ENCODE measurements at places on chromosomes 1 and 21.

GRCh38 chr1:113141650-113142473, 68.9 kb downstream of the LRIG2 start:
- DNase-seq = no peak

DNA sequence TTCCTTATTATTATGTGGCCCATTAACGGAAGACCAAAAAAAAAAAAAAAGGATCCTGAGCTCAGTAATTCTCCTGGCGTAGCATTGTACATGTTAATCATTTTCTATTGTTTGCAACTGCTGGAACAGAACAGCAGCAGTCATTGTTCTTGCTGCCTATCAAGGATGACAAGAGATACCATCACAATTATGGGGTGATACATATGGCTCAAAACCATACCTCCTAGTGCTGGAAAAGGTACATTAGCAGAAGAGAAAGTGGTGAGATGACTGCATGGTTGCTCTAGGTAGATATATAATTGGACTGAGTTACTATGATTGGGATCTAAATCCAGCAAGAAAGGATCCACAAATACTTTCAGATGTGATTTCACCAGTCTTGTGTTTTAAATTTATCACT, 13.3 kb upstream of the TLR5 start:
- no peak for DNase-seq

DNA sequence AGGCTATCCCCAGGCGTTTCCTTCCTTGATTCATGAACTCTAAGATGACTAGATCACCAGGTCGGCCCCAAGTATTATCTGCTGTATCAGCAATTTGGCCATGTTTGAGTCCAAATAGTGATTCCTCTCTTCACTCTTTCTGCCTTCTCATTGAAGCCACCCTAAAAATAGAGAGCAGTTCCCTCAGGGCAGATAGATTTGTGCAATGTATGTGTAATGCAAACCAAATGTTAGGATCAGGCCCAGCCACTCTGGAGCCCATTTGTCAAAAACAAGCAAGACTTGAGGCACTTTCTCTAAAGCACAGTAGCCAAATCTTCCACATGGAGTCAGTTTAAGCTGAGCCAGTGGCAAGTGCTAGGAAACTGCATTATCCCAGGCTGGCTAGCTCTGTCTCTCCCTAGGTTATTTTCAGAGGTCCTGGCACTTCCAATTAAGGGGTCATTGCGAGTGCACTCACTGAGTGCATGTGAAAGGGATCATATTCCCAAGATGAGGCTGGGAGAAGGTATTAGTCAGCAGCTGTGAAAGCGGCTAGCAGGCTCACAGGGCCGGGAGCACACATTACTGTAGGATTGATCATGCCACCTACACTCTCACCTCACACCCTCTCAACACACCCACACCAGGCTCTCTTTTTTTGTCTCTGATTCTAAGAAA, 97.9 kb upstream of the RAB3GAP2 start:
- DNase-seq = no peak

- DNase-seq = no peak
Measured at GRCh38 chr1:199020904-199021303, 382.1 kb downstream of the PTPRC start.

GRCh38 chr1:33366762-33367484, 46.0 kb upstream of the A3GALT2 start:
- no peak for DNase-seq

- DNase-seq = no peak
Measured at GRCh38 chr21:39650306-39650705, 37.6 kb downstream of the B3GALT5 start.

DNA sequence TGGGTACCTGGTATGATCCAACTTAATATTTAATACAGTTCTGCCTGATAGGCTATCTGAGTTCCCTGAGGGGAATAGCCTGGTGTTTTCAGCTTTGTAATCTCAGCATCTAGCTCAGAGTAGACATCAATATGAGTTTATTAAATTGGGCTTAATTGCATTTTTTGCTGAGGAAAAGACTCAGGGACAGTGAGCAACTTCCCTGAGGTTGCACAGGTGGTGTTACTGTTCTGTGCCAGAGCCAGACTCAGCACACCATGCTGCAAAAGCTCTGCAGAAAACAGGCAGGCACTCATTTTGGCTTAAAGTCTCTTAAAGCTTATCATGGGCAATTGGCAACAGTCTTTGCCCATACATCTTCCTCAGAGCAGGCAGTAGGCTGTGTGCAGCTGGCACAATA, 90.5 kb upstream of the JUN start:
- DNase-seq = no peak

DNA sequence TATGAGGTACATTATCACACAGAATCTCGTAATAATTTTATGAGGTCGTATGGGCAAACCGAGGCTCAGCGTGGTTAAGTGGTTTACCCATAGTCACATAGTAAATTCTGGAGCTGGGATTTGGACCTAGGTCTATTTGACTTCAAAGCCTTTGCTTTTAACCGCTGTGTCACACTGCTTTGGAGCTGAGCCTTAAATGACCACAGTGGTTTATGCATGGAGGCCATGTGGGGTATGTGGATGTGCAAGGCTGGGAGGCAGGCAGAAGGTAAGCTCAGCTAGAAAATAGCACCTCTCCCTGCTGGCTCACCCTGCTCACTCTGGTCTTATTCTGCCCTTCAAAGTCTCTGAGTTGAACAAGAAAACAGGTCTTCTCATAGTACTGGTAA, 269.5 kb downstream of the TRABD2B start:
- no peak for DNase-seq

- peak; percentile 82 for DNase-seq
Measured at GRCh38 chr1:206935491-206936067, 10.7 kb downstream of the PIGR start.

- DNase-seq = no peak
Measured at GRCh38 chr1:84693785-84694184, 3.5 kb upstream of the SSX2IP start.

DNA sequence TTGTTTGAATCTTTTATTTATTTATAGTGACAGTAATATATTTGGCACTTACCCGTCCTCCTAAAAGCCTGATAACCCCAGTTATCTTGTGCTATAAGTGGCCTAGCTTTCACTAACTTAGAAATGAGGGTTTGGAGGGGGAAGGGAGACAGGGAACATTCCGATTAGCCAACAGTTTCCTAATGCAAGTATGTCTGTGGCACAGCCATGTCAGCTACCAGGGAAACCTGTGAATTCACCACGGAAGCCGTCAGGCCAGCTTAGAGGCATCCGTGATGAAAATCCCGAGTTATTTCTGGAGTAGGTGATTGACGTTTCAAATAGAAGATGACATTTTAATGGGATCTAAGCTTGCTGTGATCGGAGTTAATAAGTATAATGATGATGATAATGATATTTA, 39.4 kb upstream of the BCL10 start:
- no peak for DNase-seq

DNA sequence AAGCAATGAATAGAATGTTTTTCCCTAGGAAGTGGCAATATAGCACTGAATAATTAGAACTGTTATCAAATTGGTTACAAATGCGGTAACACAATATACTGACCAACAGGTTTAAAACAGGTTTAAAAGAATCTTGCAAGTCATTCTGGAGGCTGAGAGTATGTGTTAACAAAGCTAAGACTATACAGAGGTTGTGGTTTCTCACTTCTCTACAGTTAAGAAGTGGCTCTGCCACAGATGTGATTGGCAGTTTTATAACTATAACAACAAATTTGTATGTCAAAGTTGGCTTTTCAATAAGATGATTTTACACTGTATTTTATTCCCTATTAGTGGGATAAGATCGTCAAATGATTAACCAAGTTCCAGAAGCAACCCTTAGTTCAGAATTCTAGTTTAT, 7.1 kb downstream of the ANGEL2 start:
- DNase-seq = no peak

- no peak for DNase-seq
Measured at GRCh38 chr1:199041173-199041914, 402.5 kb downstream of the PTPRC start.

GRCh38 chr1:3018576-3018975, 2.7 kb upstream of the ACTRT2 start:
- no peak for DNase-seq

DNA sequence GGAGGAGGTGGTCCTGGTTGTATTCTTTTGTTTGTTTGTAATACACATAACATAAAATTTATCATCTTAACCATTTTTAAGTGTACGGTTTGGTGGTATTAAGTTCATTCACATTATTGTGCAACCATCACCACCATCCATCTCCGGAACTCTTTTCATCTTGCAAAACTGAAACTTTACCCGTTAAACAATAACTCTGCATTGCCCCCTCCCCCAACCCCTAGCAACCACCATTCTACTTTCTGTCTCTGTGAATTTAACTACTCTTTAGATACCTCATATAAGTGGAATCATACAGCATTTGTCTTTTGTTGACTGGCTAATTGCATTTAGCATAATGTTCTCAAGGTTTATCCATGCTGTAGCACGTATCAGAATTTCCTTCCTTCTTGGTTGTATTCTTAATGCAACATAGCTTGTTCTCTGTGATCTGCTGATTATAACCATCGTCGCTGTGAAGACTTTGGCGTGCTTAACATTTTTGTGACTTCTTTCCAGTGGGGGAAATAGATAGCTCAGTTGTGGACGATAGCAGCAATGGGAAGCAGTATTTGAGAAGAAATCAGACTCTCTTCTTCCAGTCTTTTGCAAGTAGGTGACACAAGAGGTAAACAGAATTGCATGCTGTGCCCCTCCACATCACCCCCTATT, 117.5 kb upstream of the HOOK1 start:
- DNase-seq = no peak

DNA sequence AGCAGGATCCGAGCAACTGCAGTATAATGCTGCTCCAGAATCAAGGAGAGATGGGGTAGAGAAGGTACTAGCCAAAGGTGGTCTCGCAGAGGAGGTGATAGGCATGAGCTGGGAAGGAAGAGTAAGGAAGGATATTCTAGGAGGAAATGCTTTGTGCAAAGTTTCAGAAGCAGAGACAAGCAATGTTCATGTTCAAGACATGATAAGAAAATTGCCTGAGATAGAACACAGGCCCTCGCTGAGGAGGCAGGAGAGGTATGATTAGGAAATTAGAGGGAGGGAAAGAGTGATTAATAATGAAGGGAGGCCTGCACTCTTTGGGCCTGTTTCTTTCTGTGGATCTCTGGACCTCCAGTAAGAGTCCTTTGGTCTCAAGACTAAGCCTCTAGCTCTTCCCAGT, 12.9 kb upstream of the ETV3 start:
- no peak for DNase-seq

DNA sequence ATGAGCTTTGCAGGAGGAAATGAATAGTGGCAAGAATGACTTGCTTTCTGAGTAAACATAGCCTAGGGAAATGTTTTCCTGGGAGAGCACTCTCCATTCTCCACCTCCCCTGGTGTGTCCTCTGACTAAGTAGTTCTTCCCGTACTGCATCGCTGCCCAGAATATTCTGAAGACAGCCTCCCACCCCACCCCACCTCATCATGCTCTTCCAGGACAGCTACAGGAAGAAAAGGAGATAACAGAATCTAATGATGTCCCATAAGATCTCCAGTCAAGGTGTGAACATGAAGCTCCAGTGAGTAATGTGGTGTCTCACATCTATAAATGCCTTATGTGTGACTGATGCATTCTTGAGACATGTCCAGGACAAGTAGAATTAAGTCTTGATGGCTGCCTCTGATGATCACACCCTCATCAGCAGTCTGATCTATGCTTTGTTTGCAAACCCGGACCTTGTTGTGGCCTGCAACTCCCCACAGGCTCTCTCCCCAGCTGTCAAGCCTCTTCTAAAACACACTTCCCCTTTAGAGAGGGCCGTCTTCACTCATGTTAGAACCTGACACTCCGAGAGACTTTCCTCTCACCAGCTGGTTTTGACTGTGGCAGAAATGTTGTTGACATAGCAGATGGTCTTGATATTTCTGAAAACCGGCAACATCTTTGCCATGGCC, 183.0 kb downstream of the CYYR1 start:
- DNase-seq = no peak

DNA sequence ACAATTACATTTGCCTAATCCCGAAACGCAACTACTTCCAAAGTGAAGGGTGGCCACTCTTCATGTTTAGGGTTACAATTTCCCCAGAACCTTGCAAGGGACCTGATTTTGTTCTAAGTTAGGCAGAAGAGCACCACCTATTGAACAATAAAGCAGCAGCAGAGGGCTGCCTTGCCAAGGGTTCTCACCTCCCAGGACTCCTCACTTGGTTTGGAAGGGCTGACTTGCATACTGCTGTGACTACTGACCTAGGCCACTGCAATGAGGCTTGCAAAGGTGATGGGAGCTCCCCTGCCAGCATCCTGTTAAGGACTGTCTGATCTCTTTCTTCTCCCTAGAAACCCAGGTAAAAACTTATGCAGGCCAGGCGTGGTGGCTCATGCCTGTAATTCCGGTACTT, 14.2 kb downstream of the MTOR start:
- no peak for DNase-seq

DNA sequence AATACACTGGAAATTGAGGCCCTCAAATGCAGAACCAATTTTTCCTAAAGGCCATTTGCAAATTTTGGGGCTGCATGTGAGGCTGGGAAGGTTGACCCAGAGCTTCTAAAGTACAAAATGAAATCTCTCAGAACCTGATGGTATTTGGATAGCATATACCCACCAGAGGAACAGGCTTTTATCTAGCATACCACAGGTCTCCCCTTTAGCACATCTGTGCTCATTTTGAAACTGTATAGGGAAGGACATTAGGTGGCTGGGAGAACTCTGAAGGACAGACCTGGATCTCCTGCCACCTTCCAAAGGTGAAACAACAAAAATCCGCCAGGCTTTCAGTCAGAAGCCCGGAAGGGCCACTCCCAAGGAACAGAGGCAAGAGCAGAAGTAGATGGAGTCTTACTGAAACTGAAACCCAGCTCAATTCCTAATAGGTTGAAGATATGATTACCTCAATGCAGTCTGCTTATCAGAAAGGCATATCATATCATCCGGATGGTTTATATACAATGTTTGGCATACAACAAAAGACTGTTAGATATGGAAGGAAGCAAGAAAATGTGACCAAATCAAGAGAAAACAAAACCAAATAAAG, 11.6 kb downstream of the CD55 start:
- DNase-seq = no peak

- DNase-seq = no peak
Measured at GRCh38 chr1:243465738-243466137, 209.9 kb downstream of the SDCCAG8 start.

DNA sequence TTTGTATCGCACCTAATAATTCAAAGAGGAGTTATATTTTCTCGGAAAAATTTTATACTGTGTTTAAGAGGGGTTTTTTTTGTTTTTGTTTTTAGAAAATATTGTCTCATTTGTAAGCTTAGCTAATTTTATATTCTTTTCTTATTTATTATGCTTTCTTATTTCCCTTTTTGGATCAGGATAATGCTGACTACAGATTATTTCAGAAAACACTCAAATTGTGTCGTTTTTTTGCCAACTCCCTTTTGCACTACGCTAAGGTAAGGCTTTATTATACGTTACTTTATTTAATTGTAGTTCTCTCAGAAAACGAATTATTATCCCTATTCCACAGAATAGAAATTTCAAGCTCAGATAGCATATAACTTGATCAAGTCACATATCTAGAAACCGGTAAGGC, 26.8 kb upstream of the METTL18 start:
- DNase-seq = no peak

DNA sequence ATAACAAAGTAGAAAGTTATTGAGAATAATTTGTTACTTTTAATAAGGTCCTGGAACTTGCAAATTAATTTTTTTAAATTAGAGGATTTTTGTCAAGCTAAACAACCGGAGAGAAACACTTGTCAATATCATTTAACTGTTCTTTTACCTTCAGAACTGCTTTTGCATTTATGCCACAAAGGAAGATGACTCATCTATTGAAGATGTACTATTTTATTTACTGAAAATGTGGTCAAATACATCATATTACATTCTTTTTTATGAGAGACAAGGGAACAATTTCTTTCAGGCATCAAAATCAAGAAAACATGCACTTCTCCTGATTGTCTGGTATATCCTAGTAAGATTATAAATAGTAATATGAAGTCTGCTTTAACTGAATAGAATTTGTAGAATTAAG, 558.2 kb upstream of the PRMT6 start:
- DNase-seq = no peak
